Activated CD4-positive, alpha-beta T cell treated with anti-CD3 and anti-CD28 coated beads, Interleukin-2, amount 50 U/mL, for 4 hours (primary cell): ENCODE measurements at places on chromosomes 4 and X.

DNA sequence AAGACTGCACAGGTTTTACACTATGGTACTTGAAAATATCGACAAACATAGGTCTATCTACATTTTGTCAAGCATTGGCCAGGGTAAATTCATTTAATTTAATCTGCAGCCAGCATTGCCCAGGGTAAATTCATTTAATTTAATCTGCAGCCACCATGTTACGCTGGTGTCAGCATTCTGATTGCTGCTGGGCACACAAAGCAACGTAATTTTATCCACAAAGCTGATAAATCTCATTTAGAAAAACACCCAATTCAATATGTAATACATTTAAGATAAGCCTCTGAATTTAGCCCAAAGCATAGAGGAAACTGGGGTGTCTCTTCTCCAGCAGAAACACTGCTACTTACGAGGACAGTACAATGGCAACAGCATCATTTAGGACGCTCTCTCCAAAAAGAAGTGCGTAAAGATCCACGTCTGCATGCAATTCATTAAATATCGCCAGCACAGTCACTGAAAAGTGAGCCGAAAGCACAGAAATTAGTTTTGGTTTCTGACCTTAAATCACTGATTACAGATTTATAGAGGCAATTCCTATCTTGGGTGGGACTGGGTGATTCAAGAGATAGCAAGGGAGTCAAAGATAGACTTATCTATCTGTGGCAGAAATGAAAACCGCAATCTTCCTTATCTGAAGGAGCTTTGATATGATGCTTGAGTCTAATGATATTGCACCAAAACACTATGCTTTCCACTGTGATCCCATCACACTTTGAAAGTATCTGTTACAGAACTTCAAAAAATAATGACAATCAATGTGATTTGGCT is 88.8 kb downstream of the CHST7 start:
- DNase-seq = no peak

DNA sequence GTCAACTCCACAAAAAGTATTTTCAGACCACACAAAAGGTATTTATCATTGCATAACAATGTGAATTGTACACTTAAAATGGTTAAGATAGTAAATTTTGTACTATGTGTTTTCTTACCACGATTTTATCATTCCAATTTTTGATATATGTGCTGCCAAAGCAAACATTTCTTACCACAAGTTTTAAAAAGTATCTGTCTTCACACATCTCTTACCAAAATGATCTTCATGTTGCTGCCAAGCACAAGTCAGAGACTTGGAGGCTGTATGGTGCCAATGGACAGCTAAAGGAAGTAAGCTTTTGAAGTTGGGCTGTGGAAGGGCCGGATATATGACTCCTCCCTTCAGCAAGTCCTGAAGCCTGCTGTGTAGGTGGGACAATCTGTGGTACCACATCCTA is 67.9 kb downstream of the TMLHE start:
- DNase-seq = no peak

DNA sequence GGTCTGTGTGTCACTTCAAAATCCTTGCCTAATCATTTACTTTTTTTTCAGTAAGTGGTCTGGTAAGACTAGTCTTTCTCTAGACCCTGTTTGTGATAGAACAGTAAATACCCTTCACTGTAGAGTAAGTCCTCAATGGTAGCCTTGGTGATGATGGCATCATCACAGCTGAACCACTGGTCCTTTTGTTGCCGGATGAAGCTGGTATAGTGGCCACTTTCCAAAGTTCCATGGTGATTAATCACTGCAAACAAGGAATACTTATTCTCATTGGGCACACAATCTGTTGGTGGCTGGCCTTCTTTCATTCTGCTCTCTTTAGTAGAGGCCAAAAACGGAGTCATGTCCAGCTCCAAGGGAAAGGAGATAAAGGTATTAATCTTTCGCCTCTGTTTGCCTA is 2.9 kb downstream of the USP51 start:
- no peak for DNase-seq

- DNase-seq = no peak
These were observed 174.1 kb upstream of the ADAMTS3 start for GRCh38 chr4:72743078-72743477.

DNA sequence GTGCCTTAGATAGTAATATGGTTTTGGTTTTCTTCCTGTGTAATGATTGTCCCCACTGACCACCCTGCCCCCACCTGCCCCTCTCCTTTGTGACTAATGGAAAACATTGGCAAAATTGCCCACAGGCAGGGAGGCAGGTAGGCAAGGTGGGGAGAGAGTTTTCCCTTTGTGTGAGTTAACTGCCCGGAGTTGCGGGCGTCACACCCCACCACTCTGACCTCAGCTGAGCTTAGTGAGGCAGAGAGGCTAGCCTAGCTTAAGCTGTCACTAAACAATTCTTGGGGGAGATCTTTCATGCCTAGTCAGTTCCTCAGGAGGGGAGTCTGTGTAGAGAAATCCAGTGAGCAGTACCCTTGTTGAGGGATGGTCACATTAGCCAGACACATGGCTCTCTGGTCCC is 245.3 kb downstream of the BCOR start:
- no peak for DNase-seq

- DNase-seq = no peak
These were observed 187.8 kb downstream of the FRAS1 start for GRCh38 chr4:78244705-78245485.

DNA sequence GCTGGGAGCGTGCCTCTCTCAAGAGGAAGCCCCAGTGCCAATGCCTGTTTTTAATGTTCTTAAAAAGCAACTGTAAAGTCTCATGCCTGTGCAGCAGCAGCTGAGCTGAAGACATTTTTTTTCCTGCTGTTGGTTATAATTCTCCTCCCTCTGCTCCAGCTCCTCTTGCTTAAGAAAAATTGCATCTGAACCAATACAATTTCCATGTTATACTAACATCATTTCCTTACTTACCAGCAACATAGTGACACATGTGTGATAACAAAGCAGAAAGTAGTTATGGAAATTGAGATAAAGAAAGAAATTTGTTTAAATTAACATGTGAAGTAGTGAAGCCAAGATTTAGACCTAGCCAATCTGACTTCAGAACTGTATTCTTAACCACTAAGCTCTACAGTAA is 101.4 kb downstream of the TBC1D19 start:
- DNase-seq = no peak

- no peak for DNase-seq
These were observed 366.7 kb downstream of the PCDH7 start for GRCh38 chr4:31086756-31087330.

- DNase-seq = no peak
These were observed 122.5 kb upstream of the TRIM2 start for GRCh38 chr4:153081693-153082092.

DNA sequence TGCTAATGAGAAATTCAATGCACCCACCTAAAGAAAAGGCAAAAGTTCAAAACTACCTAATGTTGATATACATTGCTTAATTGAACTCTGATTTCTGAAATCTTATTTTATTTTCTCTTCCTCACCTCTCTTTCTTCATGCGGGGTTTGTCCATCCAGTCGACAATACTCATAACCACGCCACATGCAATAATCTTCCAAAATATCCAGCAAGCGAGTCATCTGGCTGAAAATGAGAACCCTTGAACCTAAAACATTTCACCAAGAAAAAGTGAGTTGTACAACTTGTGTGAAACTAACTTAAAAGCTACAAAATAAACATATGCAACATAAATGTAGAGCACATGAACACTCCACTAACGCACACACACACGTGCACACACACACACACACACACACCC is 26.7 kb downstream of the SMARCA1 start:
- DNase-seq = no peak

DNA sequence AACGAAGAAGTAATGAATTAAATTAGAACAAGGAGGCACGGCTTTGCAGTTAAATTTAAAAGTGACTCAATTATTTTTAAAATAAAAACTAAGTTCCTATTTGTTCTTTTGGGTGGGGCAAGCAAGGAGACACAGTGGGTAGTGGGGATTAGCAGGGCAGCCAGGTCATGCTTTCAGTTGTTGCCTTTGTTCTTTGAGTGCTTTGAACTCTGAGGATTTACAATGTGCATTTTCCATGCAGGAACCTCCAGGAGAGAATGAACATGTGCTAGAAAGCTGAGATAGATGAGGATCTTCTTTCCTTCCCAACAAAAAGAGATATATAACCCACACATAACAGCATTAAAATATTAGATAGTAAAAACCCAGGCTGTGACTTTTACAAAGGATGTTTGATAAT is 420.4 kb upstream of the CTSO start:
- no peak for DNase-seq

DNA sequence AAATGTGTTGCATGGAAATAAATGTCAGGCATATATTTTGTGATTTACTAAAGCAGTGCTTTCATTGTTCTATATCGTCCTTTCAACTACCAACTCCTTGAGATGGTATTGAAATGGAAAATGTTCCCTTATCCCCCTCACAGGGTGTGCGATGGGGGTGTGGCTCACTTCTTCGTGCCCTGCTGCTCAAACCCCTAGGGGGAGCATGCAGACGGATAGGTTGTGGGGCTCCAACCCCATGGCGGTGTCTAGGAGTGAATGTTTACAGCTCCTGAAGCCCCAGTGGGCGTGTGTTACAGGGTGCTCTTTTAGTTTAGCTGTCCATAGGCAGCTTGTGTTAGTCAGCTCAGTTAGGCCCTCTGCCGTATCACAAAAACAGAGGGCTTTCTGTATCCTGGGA is 287.7 kb upstream of the EMCN start:
- no peak for DNase-seq

GRCh38 chr4:154691229-154691628 is 52.6 kb upstream of the LRAT start:
- no peak for DNase-seq

DNA sequence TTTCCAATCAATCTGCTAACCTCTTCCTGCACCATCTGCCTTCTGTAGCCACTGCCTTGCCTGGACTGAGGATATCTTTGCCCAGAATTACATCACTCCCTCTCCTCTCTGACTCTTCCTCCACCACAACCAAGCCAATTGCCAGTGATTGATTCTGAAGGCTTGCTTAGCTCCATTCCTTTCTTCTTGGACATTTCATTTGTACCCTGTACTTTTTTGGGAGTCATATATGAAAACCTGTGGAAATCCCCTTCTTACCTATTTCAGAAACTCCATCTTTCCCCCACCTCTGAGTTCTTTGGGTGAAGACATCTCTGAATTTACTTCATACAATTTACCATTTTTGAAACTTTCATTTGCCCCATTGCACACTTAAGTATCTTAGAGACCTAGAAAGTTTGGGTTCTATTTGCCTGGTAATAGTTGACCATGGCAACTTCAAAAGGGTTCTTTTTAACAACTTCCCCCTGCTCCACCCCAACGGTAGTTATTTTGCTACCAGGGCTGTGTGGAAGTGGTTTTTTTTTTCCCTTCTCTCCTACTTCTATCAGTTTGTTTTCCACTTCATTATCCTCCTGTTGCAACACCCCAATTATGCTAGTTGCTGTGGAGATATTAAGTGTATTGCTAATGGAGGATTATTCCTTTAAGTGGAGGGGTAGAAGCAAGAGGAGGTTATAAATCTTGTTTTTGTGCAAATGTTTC is 14.3 kb downstream of the SGMS2 start:
- DNase-seq = no peak

- DNase-seq = no peak
These were observed 19.5 kb downstream of the SMPX start for GRCh38 chrX:21738210-21738949.

DNA sequence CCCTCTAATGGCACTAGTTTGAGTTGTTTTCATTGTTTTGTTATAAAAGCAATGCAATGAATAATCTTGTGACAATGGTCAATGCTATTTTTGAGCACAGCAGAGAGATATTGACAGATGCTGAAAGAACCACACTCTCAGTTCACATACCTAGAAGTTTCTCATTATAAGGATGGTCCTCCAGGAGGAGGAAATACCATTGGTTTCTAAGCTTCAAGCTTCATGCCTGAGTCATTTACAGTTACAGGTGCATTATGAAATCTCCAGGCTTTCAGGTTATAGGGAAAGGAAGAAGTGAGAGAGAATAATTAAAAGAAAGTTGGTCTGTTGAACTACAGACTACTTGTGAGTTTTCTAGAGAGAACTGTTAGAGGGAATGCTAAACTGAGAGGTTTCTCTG is 75.3 kb downstream of the PWWP3B start:
- DNase-seq = no peak

GRCh38 chr4:121555315-121556107 is 141.3 kb downstream of the ANXA5 start:
- no peak for DNase-seq

DNA sequence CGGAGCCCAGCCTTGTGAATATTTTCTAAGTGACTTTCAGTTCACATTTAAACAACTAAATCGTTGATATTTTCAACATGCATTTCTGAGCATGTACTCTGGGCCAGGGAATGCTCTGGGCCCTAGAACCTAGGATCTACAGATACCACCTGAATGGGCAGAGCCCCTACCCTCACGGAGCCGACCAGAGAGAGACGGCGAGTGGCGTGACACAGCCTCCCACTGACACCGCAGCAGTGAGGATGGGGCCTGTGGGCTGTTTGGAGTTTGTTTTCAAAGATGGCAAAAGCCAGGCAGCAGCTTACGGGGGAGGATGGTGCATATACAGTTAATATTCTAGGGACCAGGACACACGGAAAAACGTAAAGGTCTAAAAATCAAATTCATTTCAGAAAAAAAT is 17.7 kb downstream of the NELFA start:
- no peak for DNase-seq

GRCh38 chr4:96599752-96600151 is 759.9 kb downstream of the PDHA2 start:
- no peak for DNase-seq

DNA sequence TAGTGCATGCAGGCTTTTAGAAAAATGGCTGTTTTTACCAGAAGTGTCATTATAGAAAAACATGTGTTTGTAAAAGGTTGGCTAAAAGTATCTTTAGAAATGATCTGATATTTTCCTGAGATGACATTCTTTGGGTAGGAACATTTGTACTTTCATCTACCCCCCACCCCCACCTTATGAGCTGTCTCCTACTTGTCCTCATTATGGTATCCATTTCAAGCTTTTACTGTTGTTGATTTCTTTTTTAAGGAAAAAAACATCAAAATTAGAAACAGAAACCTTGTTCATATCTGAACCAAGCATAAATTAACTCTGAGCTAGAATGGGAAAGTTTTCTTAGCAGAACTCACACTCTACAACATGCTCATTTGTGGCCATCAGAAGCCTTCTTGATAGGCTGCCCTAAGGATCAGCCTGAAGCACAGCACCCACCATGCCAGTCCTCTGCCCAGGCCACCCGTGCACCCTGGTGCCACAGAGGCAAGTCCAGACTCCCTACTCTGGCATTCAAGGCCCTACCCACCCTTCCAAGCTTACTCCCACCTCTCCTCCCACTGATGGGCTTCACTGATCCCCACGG is 49.4 kb downstream of the NSG1 start:
- no peak for DNase-seq

- no peak for DNase-seq
These were observed 205.5 kb downstream of the MID1 start for GRCh38 chrX:10414862-10415261.

DNA sequence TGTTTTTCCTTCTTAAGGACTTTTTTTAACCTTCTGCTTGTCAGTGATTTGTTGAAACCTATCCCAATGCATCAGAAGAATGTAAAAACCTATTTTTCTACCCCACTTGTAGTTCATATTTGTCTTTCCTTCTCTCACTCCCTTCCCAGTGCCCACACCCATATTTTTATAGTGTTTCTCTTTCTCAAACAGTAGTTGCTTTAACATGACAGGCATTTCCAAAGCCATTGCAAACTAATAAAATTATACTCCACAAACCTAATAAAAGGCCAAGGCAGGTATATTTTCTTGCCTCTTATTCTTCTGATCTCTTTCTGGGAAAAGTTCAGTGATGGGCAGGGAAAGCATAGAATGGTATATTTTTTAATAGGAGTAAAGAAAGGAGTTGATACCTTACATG is 35.7 kb upstream of the FHDC1 start:
- no peak for DNase-seq

- DNase-seq = no peak
These were observed 498.8 kb upstream of the FTHL17 start for GRCh38 chrX:31570658-31571057.
